Stimulated activated CD8-positive, alpha-beta memory T cell treated with anti-CD3 and anti-CD28 coated beads, Interleukin-15, amount 100 ng/mL, for 1 hour (primary cell): ENCODE measurements at places on chromosomes 16 and 17.

- no peak for DNase-seq
Observed at GRCh38 chr17:19453296-19453695, 42.3 kb downstream of the RNF112 start.

DNA sequence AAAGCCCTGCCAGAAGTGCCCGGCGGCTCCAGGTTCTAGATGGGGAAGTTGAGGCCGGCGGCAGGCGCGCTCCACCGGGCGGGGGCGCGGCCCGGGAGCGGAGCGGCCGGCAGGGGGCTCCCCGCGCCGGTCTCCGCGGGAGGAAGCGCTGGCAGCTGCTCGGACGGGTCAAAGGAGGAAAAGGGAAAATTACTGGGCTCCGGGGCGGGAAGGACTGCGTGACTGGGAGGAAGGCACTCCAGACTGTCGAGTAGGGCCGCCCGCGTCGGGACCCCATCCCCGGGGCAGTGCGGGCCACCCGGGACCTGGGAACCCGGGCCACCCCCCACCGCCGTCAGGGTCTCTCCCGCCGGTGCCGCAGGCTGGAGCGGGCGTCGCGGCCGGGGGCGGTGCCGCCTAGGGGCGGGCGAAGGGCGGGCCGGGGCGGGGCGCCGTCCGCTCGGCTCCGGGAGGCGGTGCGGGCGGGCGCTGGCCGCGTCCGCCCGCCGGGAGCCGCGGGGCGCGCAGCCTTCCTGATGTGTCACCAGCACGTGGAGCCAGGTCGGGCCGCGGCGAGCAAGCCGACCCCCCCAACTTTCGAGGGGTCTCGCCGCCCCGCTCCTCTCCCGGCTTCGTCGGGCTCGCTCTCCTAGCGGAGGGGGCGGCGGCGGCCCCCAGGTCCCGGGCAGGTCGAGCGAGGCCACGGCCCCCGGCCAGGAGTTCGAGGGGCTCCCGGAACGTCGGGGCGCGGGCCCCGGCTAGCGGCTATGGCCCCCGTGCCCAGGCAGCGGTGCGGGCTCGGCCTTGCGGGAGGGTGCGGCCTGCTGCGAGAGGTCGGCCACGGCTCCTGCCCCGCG is 167.5 kb downstream of the RAB11FIP4 start:
- no peak for DNase-seq

DNA sequence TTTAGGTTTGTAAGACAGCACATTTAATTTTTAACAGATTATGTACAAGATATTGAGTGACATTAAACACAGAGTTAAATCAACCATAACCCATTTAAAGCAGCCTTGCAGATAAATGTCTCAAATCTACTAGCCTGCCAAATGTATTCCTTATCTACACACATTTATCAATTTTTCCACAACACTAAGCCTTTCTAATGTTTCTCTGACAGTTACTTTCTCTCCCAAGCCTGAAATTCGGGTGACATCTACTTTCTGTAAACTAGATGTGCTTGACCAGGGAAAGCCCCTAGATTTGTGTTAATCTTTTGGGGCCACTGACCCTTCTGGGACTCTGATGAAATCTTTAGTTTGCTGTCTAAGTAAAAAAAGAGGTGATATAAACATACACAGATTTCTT is 69.0 kb downstream of the CDH13 start:
- no peak for DNase-seq

DNA sequence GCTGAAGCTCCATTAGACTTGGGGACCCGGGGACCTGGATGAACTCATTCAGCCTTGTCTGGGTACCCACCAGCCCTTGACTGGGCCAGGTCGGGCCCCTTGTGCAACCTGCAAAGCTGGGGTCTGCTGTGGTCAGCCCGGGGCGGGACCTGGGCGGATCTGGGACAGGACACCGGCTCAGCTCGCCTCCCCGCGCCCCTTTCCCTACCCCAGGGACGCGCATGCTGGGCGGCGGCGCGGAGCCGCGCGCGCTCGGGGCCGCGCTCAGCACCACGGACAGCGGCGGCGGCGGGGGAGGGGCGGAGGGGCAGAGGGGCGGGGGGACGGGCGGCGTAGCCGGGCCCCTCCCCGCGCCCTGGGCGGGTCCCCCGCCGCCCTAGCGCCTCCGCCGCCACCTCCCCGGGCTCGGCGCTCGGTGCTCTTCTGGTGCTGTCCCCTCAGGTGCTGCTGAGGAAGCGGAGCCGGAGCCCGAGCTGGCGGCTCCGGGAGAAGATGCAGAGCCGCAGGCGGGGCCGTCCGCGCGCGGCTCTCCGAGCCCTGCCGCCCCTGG is 7.4 kb downstream of the ACD start:
- no peak for DNase-seq

DNA sequence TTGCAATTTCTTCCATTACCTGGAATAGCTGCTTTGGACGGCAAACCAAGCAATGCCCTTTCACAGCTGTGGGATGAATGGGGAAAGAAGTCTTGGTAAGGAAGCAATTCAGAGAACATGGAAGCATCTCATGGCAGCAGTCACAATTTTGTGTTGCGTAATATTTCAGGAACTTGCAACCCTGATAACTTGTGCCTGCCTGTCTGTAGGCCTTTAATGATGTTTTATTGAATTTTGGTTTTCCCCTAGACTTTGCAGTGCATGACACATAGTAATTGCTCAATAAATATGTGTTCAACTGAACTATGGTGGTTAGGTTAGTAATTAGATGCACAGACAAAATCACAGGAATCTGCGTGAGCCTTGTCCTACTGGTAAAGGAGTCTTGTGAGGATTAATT is 439.5 kb downstream of the WWOX start:
- no peak for DNase-seq

DNA sequence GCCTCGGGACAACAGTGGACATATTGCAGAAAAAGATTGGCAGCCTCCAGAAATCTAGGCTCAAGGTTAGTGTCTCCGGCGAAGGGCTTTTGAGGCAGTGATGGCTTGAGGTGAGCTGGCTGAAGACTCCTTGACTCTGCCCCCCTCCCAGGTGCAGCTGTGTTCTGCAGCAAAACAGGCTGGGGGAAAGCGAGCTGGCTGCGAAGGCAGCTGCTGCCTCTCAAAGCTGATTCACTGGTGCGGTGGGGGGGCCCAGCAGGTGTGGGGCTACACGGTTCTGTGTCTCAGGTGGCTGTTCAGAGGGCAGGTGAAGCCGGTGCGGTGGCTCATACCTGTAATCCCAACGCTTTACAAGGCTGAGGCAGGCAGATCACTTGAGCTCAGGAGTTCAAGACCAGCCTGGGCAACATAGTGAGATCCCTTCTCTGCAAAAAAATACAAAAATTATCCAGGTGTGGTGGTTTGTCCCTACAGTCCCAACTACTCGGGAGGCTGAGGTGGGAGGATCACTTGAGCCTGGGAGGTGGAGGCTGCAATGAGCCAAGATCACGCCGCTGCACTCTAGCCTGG is 22.9 kb downstream of the C16orf96 start:
- no peak for DNase-seq

GRCh38 chr17:79105937-79106336 is 31.3 kb downstream of the ENGASE start:
- DNase-seq, result no peak

- DNase-seq, result no peak
Observed at GRCh38 chr17:49670002-49670401, 7.9 kb downstream of the SPOP start.

DNA sequence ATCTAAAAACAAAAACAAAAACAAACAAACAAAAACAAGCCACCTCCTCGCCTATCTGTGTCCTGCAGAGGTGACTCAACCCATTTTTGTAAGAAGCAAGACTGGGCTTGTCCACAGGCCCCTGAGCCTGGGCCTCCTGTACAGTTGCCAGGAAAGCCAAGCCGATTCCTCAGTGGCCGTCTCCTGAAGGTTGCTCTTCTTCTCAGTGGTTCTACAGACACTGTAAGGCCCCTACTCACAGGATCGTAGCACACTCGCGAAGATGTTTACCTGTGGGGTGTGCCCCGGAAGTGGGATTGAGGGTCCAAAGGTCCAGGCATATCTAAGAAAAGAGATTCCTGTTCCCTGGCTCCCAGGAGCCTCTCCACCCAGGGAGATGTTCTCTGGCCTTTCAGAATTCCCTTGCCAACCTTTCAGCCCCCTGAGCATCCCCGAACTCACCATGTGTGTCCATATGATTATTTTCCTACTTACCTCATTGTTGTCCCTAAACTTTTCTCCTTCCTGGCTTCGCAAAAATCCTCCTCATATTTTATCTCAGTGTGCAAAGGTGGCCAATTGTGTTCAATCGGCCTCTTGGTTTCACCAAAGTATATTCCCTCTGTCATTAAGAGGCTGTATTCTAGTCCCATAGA is 7.5 kb upstream of the CES3 start:
- DNase-seq, result no peak

GRCh38 chr16:57153841-57154240 is 32.0 kb downstream of the PSME3IP1 start:
- no peak for DNase-seq

DNA sequence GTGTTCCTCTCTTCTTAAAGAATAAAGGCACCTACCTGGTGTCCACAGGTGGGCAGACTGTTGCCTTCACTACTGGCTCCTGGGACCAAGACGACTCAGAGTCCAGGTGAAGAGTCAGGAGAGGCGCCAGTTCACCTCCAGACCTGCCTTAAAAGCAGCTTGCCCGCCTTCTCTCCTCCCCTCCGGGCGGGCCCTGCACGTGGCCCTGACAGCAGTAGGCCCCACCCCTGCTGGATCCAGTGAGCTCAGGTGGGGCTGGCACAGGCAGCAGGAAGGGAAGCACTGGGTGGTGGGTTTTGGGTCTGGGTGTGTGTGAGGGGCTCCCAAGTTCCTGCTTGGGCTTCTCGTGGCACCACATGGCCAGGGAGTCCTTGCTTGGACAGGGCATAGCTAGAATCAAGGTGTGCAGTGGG is at the start of gene TNS4:
TNS4 (minus strand) TSS at position 125 of the 413 bp plus-strand sequence. CDS start 5,198 bp downstream, outside the sequence.
- DNase-seq, result no peak

DNA sequence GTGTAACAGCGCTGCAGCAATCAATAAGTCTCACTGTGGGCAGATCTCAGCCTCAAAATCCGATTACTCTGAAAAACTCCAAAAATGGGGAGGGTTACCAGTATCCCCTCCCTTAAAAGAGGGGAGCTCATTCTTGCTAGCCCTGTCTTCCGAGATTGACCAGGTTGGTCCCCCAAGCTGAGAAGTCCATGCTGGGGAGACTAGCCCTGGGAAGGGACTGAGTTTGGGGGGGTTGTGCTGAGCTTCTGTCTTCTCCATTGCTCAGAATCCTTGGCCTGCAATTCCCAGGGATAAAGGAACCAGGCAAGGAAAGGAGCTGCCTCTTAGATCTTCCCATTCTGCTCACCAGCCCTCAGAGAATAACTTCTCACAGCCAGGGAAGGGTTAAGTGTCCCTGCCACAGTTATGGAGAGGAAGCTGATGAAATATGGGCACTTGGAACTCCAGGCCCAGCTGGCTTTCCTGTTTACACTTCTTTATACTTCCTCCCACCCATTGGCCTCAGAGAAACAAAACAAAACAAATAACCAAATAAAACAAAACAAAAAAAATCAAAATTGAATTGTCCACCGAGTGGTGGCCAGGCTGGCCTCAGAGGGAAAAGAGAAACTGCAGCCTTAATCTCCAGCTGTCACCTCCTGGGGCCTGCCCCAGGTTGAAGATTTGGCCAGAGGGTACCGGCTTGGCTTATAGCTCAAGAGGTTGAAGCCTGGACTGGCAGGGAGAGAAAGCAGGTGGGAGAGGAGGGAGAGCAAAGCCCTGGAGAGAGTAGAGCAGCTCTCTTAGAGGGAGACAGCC is 2.6 kb downstream of the HOXB3 start:
- DNase-seq, result no peak

- DNase-seq, result no peak
Observed at GRCh38 chr17:71516149-71516548, 604.7 kb upstream of the SOX9 start.

DNA sequence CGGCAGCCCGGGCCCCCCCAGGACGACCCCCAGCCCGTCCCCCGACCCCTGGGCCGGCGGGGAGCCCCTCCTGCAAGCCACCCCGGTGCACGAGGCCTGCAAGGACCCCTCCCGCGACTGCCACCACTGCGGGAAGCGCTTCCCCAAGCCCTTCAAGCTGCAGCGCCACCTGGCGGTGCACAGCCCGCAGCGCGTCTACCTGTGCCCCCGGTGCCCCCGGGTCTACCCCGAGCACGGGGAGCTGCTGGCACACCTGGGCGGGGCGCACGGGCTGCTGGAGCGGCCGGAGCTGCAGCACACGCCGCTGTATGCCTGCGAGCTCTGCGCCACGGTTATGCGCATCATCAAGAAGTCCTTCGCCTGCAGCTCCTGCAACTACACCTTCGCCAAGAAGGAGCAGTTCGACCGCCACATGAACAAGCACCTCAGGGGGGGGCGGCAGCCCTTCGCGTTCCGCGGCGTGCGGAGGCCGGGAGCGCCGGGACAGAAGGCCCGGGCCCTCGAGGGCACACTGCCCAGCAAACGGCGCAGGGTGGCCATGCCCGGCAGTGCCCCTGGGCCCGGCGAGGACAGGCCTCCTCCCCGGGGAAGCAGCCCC is 15.6 kb upstream of the ZFPM1 start:
- DNase-seq, result peak; percentile 39

GRCh38 chr17:29577385-29578211 is 9.1 kb downstream of the TP53I13 start:
- no peak for DNase-seq

DNA sequence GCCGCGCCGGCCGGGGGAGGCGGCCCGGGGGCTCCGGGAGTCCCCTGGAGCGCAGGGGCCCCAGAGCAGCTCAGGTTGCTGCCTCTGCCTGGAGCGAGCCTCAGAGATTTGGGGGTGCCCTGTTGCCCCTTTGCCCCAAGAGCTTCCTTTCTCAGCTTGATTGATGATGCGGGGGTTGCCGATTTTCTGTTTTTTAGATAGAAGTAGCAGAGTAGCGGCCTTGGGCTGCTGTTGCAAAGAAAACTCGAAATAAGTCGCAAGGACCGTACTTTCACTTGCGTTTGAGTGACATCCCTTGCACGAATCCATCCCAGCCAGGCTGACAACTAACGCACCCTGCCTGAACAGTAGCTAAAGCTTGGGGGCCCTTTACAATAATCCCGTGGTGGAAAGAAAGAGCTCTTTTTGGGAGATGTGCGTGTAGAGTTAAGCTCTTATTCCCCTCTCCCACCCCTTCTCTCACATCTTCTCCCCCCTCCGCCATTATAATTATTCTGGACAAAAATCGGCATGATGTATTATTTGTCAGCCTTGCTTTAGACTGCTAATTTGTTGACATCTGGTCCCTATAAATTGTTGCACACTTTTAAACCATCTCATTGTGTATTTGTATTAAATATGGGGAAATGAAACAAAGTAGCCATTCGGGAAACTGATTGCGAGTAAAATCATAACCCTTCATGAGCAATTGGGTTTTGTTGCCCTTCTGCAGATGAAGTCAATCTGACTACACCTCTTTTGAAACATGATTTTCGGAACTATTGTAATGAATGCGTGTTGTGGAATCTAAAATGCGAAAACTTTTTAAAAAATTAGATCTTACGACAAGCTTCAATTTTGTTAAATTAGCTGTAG is 873 bp downstream of the USP10 start:
- peak; percentile 10 for DNase-seq

DNA sequence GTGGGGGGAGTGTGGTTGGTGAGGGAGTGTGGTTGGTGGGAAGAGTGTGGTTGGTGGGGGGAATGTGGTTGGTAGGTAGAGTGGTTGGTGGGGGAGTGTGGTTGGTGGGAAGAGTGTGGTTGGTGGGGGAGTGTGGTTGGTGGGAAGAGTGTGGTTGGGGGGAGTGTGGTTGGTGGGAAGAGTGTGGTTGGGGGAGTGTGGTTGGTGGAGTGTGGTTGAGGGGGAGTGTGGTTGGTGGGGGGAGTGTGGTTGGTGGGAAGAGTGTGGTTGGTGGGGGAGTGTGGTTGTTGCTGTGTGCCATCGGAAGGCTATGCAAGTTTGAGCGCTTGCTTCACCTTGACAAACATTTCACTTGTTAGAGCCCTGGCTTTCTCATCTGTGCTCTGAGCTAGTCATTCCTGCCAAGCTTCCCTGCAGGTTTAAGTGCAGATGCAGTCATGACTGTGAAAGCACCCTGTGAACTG is 20.1 kb downstream of the MINK1 start:
- DNase-seq, result no peak

GRCh38 chr17:58811290-58811689 is 55.6 kb downstream of the PPM1E start:
- DNase-seq, result no peak
